ENCODE measurements at places on chromosomes 12 and 14.
A peak's percentile ranks its signal among the peaks of the same experiment; 100 is the strongest.

GRCh38 chr14:45810152-45810872, 557.3 kb upstream of the MIS18BP1 start:
- DNase-seq = no peak

GRCh38 chr12:122732170-122732569, 1.5 kb upstream of the HCAR1 start:
- no peak for DNase-seq

- peak; percentile 82 for DNase-seq
Observed at GRCh38 chr12:93243689-93244513, 133.8 kb upstream of the NUDT4 start.

GRCh38 chr12:12182703-12183365, 84.0 kb downstream of the LRP6 start:
- DNase-seq = peak; percentile 94

- no peak for DNase-seq
Observed at GRCh38 chr12:66140731-66141130, 10.2 kb upstream of the LLPH start.

DNA sequence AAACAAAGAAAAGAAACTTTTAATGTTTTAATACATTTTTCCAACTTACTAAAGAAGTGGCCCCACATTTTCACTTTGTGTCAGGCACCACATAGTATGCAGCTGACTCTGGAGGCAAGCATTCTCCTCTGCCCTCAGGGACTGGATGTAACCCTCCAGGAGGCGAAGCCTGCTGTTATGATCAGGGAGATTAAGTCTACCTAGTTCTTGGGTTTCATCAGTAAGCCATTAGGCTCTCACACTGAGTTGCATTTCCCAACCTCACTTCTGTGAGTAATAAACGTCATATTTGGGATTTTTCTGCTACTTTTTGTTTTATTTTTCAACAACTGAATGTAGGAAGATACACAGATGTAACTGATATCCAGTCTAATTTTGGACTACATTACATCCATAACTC, 101.2 kb upstream of the LRFN5 start:
- DNase-seq = no peak

DNA sequence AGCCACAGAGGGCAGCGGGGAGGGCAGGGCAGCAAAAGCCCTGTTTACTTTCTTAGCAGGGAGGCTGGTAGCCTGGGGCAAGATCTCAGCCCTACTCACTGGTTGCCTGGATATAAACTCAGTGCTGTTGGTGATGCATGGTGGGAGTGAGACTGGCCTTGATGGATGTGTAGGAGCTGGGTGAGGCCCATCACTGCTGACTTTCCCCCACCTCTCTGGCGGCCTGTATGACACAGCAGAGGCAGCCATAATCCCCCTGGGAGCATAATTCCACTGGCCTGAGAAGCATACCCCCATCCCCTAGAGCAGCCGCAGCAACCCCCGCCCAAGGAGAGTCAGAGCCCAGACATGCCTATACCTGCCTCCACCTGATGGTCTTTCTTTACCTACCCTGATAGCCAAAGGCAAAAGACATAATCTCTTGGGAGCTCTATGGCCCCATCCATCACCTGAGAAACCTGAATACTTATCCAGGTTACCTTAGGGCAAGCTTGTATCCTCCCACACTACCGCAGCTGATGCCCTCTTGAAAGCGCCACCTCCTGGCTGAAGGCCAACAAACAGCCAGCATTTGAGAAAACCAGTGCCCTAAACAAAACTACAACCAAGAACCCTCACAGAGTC, 59.3 kb downstream of the DNAI7 start:
- DNase-seq = no peak

DNA sequence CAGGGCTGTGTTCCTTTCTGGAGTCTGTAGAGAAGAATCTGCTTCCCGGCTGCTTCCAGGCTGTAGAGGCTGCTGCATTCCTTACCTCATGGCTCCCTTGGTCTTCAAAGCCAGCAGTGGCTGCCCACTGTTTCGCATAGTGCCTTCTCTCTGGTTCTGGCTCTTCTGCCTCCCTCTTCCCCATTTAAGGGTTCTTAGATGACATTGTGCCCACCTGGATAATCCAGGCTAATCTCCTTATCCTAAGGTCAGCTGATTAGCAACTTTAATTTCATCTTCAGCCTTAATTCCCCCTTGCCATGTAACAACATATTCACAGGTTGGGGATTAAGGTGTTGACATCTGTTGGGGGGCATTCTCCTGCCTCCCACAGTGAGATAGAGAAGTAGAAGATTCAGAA, 208.6 kb upstream of the TMTC1 start:
- no peak for DNase-seq

DNA sequence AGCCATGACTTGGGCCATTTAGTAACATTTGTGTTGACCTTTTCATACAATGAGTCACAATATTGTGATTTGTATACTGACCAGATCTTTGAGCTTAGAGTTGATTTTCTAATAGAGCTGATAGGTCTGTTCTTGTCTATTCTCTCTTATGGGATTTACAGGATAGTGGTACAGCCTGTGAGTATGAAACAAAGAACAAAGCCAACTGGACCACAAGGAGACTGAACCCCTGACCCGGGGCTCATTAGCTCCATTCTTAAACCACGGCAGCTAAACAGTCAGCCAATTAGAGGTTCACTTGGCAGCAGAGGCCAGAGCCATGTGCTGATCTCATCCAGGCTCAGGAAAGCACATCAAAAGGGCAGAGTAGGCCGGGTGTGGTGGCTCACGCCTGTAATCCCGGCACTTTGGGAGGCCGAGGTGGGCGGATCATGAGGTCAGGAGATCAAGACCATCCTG, 59.1 kb upstream of the GNPNAT1 start:
- no peak for DNase-seq

DNA sequence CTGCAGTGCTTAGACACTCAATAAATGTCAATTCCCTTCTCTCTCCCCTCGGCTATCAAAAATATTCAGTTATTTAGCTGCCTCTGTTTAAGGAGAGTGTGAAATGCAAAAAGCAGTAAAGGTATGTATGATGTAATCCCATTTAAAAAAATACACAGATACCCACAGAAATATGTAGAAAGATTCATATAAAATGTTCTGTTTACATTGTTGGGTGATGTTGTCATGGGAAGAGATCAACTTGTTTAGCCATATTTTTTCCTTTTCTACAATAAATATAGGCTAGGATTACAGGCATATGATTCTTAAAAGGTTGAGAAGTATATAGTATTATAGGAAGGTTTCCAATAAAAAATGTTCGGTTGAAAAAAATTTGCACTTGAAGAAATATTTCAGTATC, 7.8 kb downstream of the PPP2R3C start:
- DNase-seq = no peak

GRCh38 chr12:127282786-127283565, 984.0 kb upstream of the TMEM132C start:
- no peak for DNase-seq

GRCh38 chr12:31874961-31875608, 84.1 kb upstream of the RESF1 start:
- DNase-seq = peak; percentile 60

GRCh38 chr14:104725772-104726548, 1.9 kb downstream of the ADSS1 start:
- no peak for DNase-seq

DNA sequence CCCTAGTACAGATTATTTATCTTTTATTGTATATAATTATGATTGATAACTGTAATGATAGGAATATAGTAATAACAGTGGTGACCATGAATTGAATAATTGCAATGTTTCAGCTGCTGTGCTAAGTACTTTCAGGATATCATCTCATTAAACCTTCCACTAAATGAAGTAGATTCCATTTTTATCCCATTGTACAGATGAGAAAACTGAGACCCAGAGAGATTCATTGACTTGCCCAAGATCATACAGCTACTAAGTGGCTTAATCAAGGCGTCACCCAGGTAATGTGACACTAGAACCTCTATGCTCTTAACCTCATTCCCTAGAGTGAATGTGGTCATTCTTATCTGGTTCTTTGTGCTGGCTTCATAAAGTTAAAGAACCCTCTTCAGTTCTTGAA, 124.6 kb downstream of the KTN1 start:
- no peak for DNase-seq

DNA sequence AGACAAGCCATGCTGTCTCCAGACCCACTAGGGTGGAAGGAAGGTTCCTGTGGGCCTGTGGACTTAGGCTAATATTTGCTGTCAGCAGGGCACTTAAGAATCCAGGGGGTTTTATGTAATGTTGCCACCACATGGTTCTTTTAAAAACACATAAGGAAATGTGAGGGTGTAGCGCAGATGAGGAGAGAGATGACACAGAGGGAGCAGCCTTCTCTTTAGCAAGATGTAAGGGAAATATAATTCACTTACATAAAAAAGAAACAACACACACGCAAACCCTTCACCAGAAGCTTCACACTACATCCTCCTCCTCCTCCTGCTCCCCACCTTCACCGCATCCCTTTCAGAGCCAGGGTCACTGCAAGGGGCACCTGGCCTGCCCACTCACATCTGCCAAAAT, 4.9 kb upstream of the PIP4K2C start:
- no peak for DNase-seq

DNA sequence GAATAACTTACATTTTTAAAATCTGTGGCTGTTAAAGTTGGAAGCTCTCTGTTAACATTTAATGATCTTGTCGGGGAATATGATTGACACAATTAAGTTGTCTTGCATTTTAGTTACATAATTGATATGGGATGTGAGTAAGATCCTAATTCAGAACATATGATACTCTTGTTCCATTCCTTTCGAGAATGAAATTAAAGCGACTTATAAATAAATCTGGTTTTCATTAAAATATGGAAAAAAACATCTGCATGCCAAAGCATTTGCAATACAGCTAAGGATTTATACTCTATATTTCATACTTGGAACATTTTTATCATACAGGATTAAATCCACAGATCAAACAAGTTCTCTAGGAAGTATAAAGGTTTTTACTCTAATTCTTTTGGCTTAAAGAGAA, 52.0 kb downstream of the SLC38A6 start:
- peak; percentile 46 for DNase-seq
